ENCODE measurements at places on chromosomes 13 and 19. TPM values are rescaled to one million over a fixed set of nuclear protein-coding genes. Genes with fewer than 3 reads are reported as not detected.
A peak's percentile ranks its signal among the peaks of the same experiment; 100 is the strongest.

DNA sequence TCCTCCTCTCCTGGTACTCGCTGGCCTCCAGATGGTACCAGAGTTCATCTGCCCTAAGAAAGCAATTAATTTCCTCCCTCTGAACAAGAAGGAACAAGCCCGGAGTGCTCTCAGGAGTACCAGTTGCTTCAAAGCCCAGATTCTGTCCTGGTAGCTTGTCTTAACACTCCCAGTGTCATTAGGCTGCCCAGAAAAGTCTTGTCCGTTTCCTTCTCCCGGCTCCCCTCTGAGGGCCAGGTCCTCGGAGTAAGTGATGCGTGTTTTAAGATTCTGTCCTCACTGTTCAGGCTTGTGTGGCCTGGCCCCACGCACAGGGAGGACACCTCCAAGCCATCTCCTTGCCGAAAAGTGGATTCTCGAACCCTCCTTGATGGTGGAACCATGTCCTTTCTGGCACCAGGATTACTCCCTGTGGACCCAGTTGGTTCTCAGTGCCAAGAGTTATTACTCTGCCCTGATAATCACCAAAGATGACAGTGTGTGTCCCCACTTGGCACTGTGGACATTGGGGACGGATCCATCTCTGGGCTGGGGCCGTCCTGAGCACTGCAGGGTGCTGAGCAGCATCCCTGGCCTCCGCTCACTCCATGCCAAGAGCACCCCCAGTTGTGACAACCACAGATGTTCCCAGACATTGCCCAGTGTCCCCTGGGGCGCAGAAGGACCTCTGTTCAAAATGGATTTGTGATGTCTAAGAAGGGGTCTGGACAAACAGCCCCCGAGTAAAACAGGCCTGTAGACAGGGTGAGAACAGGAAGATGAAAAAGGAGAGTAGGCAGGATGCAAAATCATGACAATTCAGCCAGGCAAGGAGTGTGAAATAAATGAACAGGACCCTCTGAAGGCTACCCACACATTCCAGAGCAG is 52.4 kb downstream of the RFX2 start:
- H3K27me3 ChIP-seq: no peaks in the 10 kb centered on the region
- no peak for DNase-seq
- H3K27ac ChIP-seq: peak overlapping the region; percentile 95

GRCh38 chr13:77516342-77516789 is 19.1 kb upstream of the SCEL start:
- H3K27me3 ChIP-seq: no peaks in the 10 kb centered on the region
- no peaks in the 10 kb centered on the region for H3K36me3 ChIP-seq
- H3K4me1 ChIP-seq: no peaks in the 10 kb centered on the region
- no peak overlapping the region for H3K27ac ChIP-seq
- no peak overlapping the region for H3K4me3 ChIP-seq

FGF21 gene
- not detected for total RNA-seq

ZNF226 gene
- 23.8 TPM for total RNA-seq

GRCh38 chr13:100108913-100109507 is 20.1 kb downstream of the PCCA start:
- H3K27me3 ChIP-seq: no peaks in the 10 kb centered on the region
- peaks cover 30% of the 10 kb centered on the region for H3K4me1 ChIP-seq
- H3K36me3 ChIP-seq: peaks cover 31% of the 10 kb centered on the region
- DNase-seq: no peak
- H3K4me3 ChIP-seq: no peak overlapping the region
- H3K27ac ChIP-seq: no peak overlapping the region

DNA sequence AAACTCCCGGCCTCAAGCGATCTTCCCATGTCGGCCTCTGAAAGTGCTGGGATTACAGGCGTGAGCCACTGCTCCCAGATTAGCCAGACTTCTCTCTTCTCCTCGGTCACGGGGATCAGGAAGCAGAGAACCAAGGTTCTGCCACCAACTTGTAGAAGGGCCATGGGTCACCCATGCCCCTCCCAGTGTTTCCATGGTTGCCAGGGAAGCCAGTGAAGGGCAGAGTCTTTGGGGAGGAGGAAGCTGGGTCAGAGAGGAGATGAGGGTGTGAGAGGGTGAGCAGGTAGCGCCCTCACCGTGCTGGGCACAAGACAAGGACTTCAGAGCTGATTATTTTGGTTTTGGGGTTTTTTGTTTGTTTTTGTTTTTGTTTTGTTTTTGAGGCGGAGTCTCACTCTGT is 77.1 kb downstream of the GNG7 start:
- H3K36me3 ChIP-seq: no peaks in the 10 kb centered on the region
- H3K4me1 ChIP-seq: peaks cover 13% of the 10 kb centered on the region
- no peaks in the 10 kb centered on the region for H3K27me3 ChIP-seq
- DNase-seq: no peak
- H3K27ac ChIP-seq: no peak overlapping the region

NKG7 gene
- not detected for total RNA-seq

DNA sequence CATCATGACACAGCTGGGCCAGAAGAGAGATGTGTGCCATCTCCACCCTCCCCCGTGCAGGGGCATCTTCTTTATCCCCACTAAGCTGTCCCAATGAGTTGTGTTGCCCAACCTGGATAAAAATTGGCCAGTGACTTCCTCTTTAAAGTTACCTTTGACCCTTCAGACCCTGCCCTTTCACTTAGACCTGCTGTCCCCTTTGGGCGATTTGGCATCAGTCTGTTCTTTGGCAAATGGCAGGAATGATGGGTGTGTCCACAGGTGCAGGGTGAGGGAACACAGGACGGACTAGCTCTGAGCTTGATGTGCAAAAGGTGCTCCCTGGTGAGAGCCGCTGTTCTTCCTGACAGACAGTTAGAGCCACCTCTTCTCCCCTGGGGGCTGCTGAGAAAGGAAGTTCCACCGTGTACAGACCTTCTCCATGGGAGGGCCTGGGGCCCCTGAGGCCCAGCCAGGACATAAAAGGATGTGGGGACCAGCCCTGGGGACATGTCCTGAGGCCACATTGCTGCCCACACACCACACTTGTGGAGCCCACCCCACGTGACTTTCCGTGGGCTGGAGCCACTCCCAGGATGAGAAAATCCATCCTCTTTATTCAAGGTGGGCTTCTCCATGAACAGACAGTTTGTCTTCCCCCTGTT is 1.7 kb downstream of the CYP4F8 start:
- no peaks in the 10 kb centered on the region for H3K36me3 ChIP-seq
- peaks cover 67% of the 10 kb centered on the region for H3K27me3 ChIP-seq
- H3K4me1 ChIP-seq: no peaks in the 10 kb centered on the region

DNA sequence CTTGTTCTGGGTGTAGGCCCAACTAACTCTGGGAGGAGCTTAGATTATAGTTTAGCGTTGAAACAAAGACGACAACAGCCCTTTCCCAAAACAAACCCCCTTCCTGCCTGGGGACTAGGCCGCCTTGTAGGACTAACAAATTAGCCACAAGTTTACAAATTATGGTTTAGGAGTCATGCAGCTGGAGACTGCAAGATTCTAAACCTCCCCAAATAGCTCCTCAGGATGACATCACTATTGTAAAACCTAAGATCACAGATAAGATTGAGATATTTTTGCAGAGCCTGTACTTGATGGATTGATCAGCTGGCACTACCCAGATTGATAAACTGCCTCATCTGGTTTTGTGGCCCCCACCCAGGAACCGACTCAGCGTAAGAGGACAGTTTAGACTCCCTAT is 2.3 kb upstream of the SLC25A15 start:
- H3K4me3 ChIP-seq: no peak overlapping the region
- H3K4me1 ChIP-seq: peaks cover 4% of the 10 kb centered on the region
- H3K36me3 ChIP-seq: no peaks in the 10 kb centered on the region
- no peak overlapping the region for H3K27ac ChIP-seq

GRCh38 chr13:51202477-51203046 is 19.6 kb upstream of the FAM124A start:
- no peak overlapping the region for H3K27ac ChIP-seq
- no peak overlapping the region for H3K4me3 ChIP-seq
- no peaks in the 10 kb centered on the region for H3K36me3 ChIP-seq
- H3K27me3 ChIP-seq: no peaks in the 10 kb centered on the region
- no peaks in the 10 kb centered on the region for H3K4me1 ChIP-seq

ZNF600 gene
- 6.1 TPM for total RNA-seq

PNMA8C gene
- not detected for total RNA-seq

GRCh38 chr13:28541966-28542365 is 47.0 kb upstream of the FLT1 start:
- H3K36me3 ChIP-seq: no peaks in the 10 kb centered on the region
- no peak overlapping the region for H3K27ac ChIP-seq

GRCh38 chr13:88005188-88005587 is 334.0 kb downstream of the SLITRK5 start:
- H3K4me3 ChIP-seq: no peak overlapping the region
- no peak overlapping the region for H3K27ac ChIP-seq
- no peaks in the 10 kb centered on the region for H3K4me1 ChIP-seq
- no peak for DNase-seq
- no peaks in the 10 kb centered on the region for H3K27me3 ChIP-seq

GRCh38 chr13:97279913-97280312 is 57.8 kb downstream of the MBNL2 start:
- no peak for DNase-seq
- H3K27me3 ChIP-seq: no peaks in the 10 kb centered on the region
- H3K4me3 ChIP-seq: no peak overlapping the region
- H3K4me1 ChIP-seq: peaks cover 73% of the 10 kb centered on the region
- peaks cover 11% of the 10 kb centered on the region for H3K36me3 ChIP-seq

DNA sequence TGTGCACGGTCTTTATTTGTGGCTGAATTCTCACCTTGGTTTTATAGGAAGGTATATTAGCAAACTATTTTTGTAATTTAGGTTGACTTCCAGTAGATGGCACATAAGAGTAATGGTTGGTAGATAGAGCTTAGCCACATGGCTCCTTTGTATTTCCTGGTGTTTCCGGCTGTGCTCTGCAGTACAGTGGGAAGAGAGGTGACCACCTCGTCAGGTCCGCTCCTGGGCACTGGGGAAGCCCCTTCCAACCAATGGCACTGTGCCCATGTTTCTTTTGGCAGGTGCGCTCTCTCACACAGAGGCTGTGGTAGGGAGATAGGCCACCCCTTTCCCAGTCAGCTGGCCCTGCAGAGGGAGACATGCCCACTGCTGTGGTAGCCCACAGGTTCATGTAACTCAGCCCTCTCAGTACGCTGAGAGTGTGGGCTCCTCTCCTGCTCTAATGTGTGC is 74.3 kb upstream of the ATP12A start:
- no peak for DNase-seq
- no peak overlapping the region for H3K27ac ChIP-seq
- H3K27me3 ChIP-seq: no peaks in the 10 kb centered on the region
- no peaks in the 10 kb centered on the region for H3K4me1 ChIP-seq
- H3K36me3 ChIP-seq: no peaks in the 10 kb centered on the region

- DNase-seq: no peak
- H3K36me3 ChIP-seq: no peaks in the 10 kb centered on the region
- H3K27ac ChIP-seq: no peak overlapping the region
- no peak overlapping the region for H3K4me3 ChIP-seq
- H3K4me1 ChIP-seq: no peaks in the 10 kb centered on the region
- H3K27me3 ChIP-seq: no peaks in the 10 kb centered on the region
Measured at GRCh38 chr13:27595055-27595811, 25.1 kb downstream of the LNX2 start.

DNA sequence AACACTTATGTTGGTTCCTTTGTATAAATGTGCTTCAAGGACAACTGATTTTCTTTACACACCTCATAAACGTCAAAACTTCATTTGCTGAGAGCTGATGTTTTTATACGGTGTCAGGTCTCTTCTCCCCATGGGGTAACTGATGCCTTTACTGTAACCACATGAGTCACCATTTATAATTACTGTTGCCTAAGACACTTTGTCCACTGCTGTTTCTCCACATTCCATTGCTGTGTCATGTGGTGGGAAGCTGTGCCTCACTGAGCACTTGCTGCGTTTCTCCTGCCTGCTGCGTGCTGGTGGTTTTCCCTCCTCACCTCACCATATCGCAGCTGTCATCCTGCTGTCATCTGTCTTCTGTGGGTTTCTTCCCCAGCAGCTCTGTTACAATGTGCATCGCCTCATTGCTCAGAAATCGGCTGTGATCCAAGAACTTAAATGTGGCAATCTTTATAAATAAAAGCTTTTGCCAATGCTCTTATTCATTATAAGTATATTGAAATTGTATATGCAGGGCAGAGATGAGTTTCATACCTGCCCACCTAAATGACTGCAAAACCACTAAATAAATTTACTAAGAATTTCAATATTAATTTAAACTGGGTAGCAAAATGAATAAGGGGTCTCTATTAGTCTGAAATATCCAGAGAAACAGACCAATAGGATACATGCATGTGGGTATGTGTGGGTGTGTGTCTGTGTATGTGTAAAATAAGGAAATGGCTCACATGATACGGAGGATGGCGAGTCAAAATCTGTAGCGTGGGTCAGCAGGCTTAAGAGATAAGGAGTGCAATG is 547.0 kb upstream of the SLITRK5 start:
- no peak for DNase-seq
- H3K27me3 ChIP-seq: no peaks in the 10 kb centered on the region
- no peaks in the 10 kb centered on the region for H3K36me3 ChIP-seq
- no peak overlapping the region for H3K27ac ChIP-seq

DNA sequence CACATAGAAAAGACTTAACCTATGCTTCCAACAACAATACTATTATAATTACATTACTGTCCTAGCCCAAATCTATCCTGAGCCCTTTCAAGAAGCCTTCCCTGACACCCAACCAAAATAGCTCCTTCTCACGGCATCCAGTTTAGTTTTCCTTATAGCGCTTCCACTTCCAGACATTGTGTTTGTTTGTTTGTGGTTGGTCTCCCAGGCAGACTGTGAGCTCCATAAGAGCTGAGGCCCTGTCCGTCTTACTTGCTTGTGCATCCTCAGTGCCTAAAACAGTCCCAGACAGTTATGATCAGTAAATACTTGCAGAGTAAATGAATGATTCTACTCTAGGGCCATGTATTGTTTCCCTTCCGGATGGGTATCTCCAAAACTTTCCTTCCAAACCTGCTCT is 68.1 kb upstream of the STARD13 start:
- H3K4me3 ChIP-seq: no peak overlapping the region
- no peaks in the 10 kb centered on the region for H3K27me3 ChIP-seq
- no peak overlapping the region for H3K27ac ChIP-seq
- H3K4me1 ChIP-seq: peaks cover 6% of the 10 kb centered on the region
- no peaks in the 10 kb centered on the region for H3K36me3 ChIP-seq

- no peak overlapping the region for H3K4me3 ChIP-seq
- H3K36me3 ChIP-seq: no peaks in the 10 kb centered on the region
- H3K27ac ChIP-seq: no peak overlapping the region
Measured at GRCh38 chr19:50693064-50693975, 26.3 kb downstream of the SHANK1 start.

ZNF234 gene
- 0.88 TPM for total RNA-seq

DNA sequence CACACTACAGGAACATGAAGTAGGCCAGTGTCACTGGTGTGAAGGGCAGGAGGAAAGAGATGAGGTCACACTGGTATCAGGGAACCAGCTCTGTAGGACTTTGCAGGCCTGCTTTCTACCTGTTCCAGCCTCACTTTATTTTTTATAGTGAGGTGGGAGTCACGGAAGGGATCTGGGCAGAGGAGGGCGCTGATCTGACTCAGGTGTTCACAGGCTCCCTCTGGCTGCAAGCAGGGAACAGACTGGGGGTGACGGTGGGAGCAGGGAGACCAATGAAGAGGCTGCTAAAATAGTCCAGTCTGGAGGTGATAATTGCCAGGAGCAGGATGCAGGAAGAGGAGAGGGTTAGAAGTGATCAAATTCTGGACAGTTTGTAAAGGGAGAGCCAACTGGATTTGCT is 2.8 kb downstream of the THAP8 start:
- DNase-seq: no peak
- peak overlapping the region; percentile 28 for H3K27ac ChIP-seq
- no peak overlapping the region for H3K4me3 ChIP-seq
- H3K27me3 ChIP-seq: no peaks in the 10 kb centered on the region

UBE2L5 gene
- not detected for total RNA-seq

FUT3 gene
- total RNA-seq: 145 TPM

SERPINE3 gene
- total RNA-seq: not detected

Measured in esophagus squamous epithelium (tissue), 5 donors.